Central memory CD8-positive, alpha-beta T cell (primary cell): ENCODE measurements at places on chromosomes 4 and X.

DNA sequence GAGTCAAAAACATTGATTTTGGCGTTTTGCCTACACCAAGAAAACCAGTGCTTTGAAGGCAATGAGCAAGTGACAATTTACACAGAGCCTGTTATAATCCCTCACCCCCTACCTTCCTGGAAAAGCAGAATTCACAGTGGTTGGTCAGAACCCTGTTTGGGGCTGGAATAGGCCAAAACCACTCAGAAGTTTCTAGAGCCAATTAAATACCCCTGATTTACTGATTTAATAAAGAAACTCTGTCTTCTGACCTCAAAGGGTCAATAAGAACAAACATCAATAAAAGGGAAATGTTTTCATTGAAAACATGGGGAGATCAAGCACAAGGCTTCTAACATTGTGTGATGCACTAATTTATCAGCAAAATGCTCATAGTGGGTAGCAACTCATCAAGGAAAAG lies 116.3 kb downstream of the UNC5C start:
- H3K36me3 ChIP-seq, result no peaks in the 10 kb centered on the region
- no peaks in the 10 kb centered on the region for H3K27me3 ChIP-seq
- no peak for DNase-seq
- H3K27ac ChIP-seq, result no peak overlapping the region
- no peak overlapping the region for H3K4me3 ChIP-seq

GRCh38 chr4:26248647-26249046 lies 72.2 kb upstream of the RBPJ start:
- no peaks in the 10 kb centered on the region for H3K36me3 ChIP-seq
- no peak for DNase-seq
- H3K4me3 ChIP-seq, result no peak overlapping the region
- no peak overlapping the region for H3K27ac ChIP-seq
- H3K4me1 ChIP-seq, result no peaks in the 10 kb centered on the region

GRCh38 chr4:3874028-3874415 lies 107.8 kb downstream of the ADRA2C start:
- peaks cover 33% of the 10 kb centered on the region for H3K4me1 ChIP-seq
- DNase-seq, result no peak

GRCh38 chr4:529563-529962 lies 30.6 kb downstream of the PIGG start:
- no peaks in the 10 kb centered on the region for H3K27me3 ChIP-seq
- no peak for DNase-seq
- H3K36me3 ChIP-seq, result peaks cover 16% of the 10 kb centered on the region
- peaks cover 14% of the 10 kb centered on the region for H3K4me1 ChIP-seq
- no peak overlapping the region for H3K4me3 ChIP-seq

GRCh38 chr4:133152831-133153481 lies 3.9 kb downstream of the PCDH10 start:
- peaks cover 37% of the 10 kb centered on the region for H3K27me3 ChIP-seq
- no peak overlapping the region for H3K4me3 ChIP-seq
- DNase-seq, result no peak
- peaks cover 1% of the 10 kb centered on the region for H3K36me3 ChIP-seq

- no peak for DNase-seq
- peaks cover 4% of the 10 kb centered on the region for H3K36me3 ChIP-seq
- peaks cover 24% of the 10 kb centered on the region for H3K4me1 ChIP-seq
- no peaks in the 10 kb centered on the region for H3K27me3 ChIP-seq
Measured at GRCh38 chr4:163554870-163555465, 60.5 kb downstream of the TMA16 start.

GRCh38 chr4:10831727-10832408 lies 147.3 kb upstream of the CLNK start:
- no peak for DNase-seq
- no peaks in the 10 kb centered on the region for H3K27me3 ChIP-seq
- no peak overlapping the region for H3K4me3 ChIP-seq
- H3K36me3 ChIP-seq, result no peaks in the 10 kb centered on the region
- no peak overlapping the region for H3K27ac ChIP-seq

DNA sequence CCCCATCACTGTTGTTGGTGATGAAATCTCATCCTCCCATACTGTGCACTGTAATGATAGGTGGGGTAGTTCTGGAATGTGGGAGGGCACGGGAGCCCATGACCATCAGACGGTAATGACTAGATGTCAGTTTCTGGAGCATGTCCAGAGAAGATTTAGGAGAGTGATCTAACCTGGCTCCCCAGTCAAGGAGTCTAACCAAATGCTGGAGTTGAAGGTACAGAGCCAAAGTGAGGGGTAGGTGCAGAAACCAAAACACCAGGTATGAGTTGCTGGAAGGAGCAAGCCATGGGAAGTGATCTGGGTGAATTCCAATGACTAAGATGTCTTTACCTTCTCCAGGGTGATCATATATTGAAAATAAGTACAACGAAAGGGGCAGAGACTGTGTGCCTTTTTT lies 296.9 kb downstream of the INPP4B start:
- H3K4me1 ChIP-seq, result peaks cover 6% of the 10 kb centered on the region
- H3K27me3 ChIP-seq, result no peaks in the 10 kb centered on the region
- no peak overlapping the region for H3K4me3 ChIP-seq
- DNase-seq, result no peak

- no peaks in the 10 kb centered on the region for H3K4me1 ChIP-seq
- DNase-seq, result no peak
- no peak overlapping the region for H3K4me3 ChIP-seq
- no peaks in the 10 kb centered on the region for H3K27me3 ChIP-seq
- H3K36me3 ChIP-seq, result no peaks in the 10 kb centered on the region
Measured at GRCh38 chr4:92519727-92520126, 216.0 kb downstream of the GRID2 start.

DNA sequence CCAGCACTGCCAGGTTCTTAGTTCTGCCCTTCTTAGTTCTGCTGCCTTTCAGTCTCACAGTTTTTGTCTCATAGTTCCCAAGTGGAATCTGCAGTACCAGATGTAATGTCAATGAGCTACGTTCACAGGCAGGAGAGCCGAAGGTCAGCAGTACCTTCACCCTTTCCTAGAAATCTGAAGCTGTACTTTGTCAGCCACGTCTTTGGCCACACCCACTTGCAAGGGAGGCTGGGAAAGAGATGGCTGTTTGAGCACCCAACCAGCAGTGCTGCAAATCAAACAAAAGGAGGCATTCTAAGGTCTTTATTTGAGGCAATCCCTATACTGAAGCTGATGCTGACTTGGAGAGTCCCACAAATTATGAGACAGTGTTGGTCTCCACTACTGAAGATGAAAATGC lies 199.1 kb upstream of the NPY2R start:
- no peaks in the 10 kb centered on the region for H3K36me3 ChIP-seq
- no peak overlapping the region for H3K4me3 ChIP-seq
- no peak for DNase-seq
- H3K4me1 ChIP-seq, result no peaks in the 10 kb centered on the region

DNA sequence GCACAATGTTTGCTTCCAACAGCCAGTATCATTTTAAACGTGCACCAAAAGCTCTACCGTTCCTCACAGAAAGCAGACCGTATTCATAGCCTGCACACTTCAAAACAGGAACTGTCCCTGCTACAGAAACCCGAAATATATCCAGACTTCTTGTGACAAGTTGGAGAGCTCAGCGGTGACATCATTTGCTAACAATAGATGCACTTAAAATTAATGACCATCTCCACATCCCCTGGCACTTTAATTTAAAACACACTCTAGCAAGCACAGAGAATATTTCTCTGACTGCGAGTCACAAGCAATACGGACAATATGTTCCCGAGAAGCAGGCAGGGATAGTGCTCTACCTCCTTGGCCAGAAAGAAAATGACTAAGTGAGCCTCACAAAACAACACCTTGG lies 2.5 kb downstream of the NYX start:
- no peak overlapping the region for H3K27ac ChIP-seq
- peaks cover 6% of the 10 kb centered on the region for H3K4me1 ChIP-seq
- no peaks in the 10 kb centered on the region for H3K27me3 ChIP-seq

DNA sequence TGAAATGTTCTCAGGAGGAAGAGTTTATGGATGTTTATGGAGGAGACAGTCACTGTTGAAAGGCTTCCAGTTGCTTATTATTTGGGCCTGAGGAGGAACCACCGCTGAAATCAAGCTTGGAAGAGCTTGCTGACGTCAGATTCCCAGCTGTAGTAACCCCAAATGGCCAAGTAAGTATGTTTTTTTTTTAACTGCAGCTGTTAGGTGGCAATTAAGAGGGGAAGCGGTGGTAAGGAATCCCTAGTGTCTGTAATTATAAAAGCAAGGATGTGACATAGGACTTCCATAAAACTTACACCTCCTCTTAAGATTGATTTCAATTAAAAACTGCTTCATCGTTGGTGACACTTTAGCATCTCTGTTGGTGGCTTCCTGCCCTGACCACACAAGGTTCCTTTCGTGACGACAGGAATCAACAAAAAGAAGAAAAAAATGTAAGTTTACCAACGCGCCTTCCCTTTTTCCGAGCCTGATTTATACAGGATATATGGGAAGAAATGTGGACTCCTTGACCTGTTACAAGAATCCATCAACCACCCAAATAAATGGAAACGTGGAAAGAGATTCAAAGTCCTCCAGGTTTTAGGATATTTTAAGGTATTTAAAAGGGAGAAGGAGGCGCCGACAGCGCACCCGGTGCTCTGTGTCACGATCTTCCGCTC lies 884 bp downstream of the RELL1 start:
- peaks cover 19% of the 10 kb centered on the region for H3K36me3 ChIP-seq
- H3K4me1 ChIP-seq, result peaks cover 35% of the 10 kb centered on the region
- peak overlapping the region; percentile 97 for H3K27ac ChIP-seq
- H3K27me3 ChIP-seq, result no peaks in the 10 kb centered on the region

- H3K4me1 ChIP-seq, result no peaks in the 10 kb centered on the region
- no peaks in the 10 kb centered on the region for H3K27me3 ChIP-seq
- H3K27ac ChIP-seq, result no peak overlapping the region
- no peak overlapping the region for H3K4me3 ChIP-seq
- peaks cover 49% of the 10 kb centered on the region for H3K36me3 ChIP-seq
Measured at GRCh38 chrX:310621-311155, 7.9 kb downstream of the GTPBP6 start.

DNA sequence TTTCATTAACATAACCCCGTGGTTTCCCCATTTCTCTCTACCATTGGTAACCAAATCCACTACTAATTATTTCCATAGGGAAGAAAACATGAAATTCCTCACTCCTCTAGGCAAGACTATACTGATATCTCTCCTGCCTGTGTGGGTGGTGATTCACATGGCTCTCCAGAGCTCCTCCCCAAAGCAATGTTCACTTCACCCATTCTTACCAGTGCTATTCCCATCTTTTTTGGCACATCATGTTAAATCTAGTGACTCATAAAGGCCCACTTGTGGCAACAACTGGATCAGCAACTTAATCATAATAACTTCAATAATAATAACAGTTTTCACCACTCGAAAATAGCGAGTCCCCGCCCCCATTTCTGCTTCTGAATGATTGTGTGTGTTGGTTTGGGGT lies 6.1 kb upstream of the HCCS start:
- no peak overlapping the region for H3K4me3 ChIP-seq
- no peaks in the 10 kb centered on the region for H3K36me3 ChIP-seq
- H3K27me3 ChIP-seq, result no peaks in the 10 kb centered on the region
- H3K4me1 ChIP-seq, result no peaks in the 10 kb centered on the region
- no peak for DNase-seq

DNA sequence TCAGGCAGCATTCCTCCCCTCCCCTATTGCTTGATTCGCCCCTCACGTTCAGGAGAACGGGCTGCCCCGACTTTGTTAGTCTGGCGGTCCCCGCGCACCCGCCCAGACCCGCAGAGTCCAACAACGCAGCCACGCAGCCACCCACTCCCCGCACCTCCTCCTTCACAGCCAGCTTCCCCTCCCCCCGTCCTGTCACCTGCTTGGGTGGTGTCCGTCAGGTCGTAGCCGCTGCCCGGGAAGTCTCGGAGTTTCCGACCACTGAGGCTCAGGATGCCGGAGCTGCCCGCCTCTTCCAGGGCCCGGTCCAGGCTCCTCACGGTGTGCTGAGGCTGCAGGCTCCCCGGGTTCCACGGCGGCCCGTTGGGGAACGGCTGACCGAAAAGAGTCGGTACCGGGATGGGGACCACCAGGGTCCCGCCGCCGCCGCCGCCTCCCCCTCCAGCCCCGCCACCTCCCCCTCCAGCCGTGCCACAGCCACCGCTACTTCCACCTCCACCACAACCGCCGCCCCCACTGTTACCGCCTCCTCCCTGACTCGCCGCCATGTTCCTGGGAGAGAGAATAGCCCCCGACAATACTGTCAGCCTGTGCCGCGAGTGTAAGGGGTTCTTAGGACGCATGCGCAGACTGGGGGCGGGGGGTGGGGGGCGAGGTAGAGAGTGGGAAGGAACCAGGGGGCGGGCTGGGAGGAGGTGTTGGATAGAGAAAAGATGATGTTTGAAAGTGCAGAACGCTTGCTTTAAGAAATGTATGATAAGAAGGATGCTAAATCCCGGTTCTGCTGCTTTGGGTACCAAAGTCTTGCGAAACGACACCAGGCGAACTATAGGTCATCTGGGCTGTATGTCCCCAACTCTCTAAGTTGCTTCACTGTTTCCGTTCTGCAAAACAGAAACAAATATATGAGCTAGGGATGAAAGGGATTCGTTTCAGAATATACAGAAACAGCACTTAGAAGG lies at the start of gene LRCH2:
LRCH2 (minus strand) TSS at position 600 of the 959 bp plus-strand sequence; CDS start at position 545, 55 bp downstream.
- no peaks in the 10 kb centered on the region for H3K27me3 ChIP-seq
- no peak within 1 kb of the TSS for H3K4me3 ChIP-seq
- H3K36me3 ChIP-seq, result no peaks in the 10 kb centered on the region
- H3K27ac ChIP-seq, result no peak within 1 kb of the TSS

DNA sequence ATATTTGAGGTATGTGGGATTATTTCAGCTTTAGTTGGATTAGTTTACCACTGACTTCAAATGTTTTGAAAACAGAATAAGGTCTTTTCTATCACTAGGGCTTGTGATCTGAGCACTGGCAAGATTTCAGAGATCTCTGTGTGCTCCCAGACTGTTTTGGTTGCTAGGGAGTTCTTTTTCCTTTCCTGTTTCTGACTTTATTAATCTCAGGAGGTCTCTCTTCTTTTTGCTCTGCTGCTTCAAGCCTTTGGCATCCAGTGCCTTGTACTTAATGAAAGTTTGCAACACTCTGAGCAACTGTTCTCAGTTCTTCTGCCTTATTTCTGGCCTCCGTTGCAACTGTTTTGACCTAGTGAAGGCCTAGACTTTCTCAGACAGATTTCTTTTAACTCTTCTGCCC lies 32.1 kb upstream of the PAQR3 start:
- H3K4me3 ChIP-seq, result no peak overlapping the region
- no peaks in the 10 kb centered on the region for H3K36me3 ChIP-seq
- H3K4me1 ChIP-seq, result no peaks in the 10 kb centered on the region

GRCh38 chr4:182928061-182928460 lies 10.9 kb upstream of the DCTD start:
- no peaks in the 10 kb centered on the region for H3K36me3 ChIP-seq
- H3K4me3 ChIP-seq, result no peak overlapping the region
- H3K27ac ChIP-seq, result no peak overlapping the region
- no peak for DNase-seq

- no peak overlapping the region for H3K4me3 ChIP-seq
- DNase-seq, result no peak
- H3K4me1 ChIP-seq, result no peaks in the 10 kb centered on the region
- H3K27ac ChIP-seq, result no peak overlapping the region
- peaks cover 42% of the 10 kb centered on the region for H3K36me3 ChIP-seq
Measured at GRCh38 chr4:39502019-39502663, 25.1 kb downstream of the UGDH start.

DNA sequence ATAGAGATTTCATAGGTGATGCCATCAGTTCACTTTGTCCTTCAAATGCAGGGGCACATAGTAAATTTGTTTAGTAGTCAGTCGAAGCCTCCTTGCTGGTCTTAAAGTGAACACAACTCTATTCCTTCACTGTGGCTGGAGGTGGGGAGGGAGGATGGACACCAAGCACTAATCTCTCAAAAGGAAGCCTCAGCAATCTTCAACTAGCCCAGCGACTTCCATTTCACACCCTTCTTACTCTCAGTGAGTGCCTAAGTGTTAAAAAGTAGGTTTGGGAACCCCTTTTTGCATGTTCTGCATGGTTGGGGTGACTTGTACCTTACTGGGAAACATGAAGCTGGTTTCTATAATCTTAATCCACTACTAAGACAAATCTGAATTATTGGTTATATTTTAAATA lies 96.0 kb upstream of the GUCY1A1 start:
- no peaks in the 10 kb centered on the region for H3K4me1 ChIP-seq
- no peaks in the 10 kb centered on the region for H3K27me3 ChIP-seq
- DNase-seq, result no peak
- H3K4me3 ChIP-seq, result no peak overlapping the region
